H4 (cell line): ENCODE measurements at places on chromosomes 4 and X.

- DNase-seq = peak; percentile 72
Observed at GRCh38 chrX:17590892-17591740, 146.2 kb upstream of the SCML1 start.

DNA sequence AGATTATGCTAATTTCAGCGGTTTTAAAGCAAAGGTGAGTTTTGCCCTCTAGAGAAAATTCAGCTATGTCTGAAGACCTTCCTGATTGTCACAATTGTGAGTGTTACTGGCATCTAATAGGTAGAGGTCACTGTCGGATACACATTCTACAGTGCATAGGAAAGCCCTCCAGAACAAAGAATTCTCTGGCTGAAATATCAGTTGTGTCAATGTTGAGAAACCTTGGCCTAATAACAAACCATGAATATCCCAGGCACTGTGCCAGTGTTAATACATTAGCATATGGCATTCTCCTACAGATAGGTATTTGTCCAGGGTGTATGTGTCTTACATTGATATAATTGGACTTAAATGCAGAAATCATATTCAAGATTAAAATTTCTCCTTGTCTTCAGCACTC, 294.3 kb downstream of the FSTL5 start:
- DNase-seq = no peak

DNA sequence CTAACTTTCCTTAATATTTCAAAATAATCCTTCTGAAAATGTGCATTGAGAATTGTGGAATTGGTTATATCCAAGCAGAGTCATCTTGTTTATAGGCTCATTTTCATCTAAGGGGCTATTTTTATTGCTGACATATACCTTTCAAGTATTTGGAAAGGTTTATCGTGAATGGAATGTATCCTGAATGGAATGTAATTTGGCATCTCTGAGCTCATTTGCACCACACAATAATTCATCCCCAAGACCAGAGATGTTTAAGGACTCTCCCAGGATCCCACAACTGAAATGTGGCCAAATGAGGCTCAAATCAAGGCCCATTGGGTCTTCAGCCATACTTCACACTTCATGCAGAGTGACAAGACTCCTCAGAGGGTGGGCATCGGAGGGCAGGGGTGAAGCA, 7.5 kb upstream of the SETD7 start:
- DNase-seq = no peak

- peak; percentile 4 for DNase-seq
Observed at GRCh38 chrX:104712515-104712914, 146.5 kb downstream of the IL1RAPL2 start.

GRCh38 chr4:186724058-186724863, 605 bp upstream of the FAT1 start:
- no peak for DNase-seq

GRCh38 chr4:141870152-141870551, 233.8 kb downstream of the IL15 start:
- no peak for DNase-seq

GRCh38 chrX:48684134-48684533, 535 bp downstream of the WAS start:
- no peak for DNase-seq

DNA sequence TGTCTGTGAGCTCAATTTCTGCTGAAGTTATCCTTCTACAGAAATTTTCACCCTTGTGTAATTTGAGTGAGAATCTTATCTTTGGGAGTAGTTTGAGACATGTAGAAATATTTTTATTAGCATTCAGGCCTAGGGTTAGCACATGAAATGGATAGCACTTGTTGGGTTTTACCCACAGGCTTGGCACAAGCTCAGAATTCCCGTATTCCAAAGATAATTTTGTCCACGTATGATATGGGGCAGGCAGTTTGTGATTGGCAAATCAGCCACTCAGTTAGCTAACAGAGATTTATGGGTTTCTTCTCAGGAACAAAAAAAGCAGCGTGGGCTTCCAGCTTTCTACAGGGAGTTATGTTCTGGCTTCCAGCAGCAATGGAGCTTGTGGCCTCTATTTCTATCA, 117.9 kb upstream of the DCAF8L1 start:
- no peak for DNase-seq

- no peak for DNase-seq
Observed at GRCh38 chr4:164224871-164225270, 529.1 kb upstream of the SMIM31 start.

- no peak for DNase-seq
Observed at GRCh38 chr4:46645126-46645525, 255.2 kb upstream of the GABRA2 start.

DNA sequence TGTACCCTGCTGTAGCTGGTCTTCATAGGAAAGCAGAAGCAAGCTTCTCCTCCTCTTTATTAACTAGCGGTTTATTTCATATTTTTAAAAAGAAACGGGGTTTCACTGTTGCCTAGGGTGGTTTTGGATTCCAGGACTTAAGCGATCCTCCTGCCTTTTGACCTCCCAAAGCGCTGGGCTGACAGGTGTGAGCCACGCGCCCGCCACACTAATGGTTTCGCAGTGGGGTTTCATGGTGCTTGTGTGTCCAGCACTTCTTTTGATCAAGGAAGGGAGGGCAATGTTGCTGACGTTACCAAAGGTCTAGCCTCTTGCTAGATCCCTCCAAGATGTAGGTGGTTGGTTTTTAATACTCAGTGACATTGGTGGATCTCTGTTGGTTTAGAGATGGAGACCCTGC, 1.4 kb downstream of the MAEA start:
- no peak for DNase-seq

GRCh38 chr4:136651278-136651667, 881.0 kb downstream of the PCDH18 start:
- DNase-seq = no peak

GRCh38 chr4:8229331-8229975, 30.4 kb downstream of the SH3TC1 start:
- DNase-seq = no peak

- DNase-seq = peak; percentile 67
Observed at GRCh38 chrX:3393581-3394111, 47.2 kb upstream of the MXRA5 start.

- DNase-seq = peak; percentile 94
Observed at GRCh38 chr4:121869841-121870822, at the start of gene BBS7. Gene BBS7 (minus strand): TSS chr4:121870474. CDS start chr4:121870313, 161 bp downstream.

- no peak for DNase-seq
Observed at GRCh38 chr4:153151535-153152455, 52.4 kb upstream of the TRIM2 start.

GRCh38 chr4:182556580-182556979, 313.4 kb downstream of the TENM3 start:
- DNase-seq = no peak

- DNase-seq = no peak
Observed at GRCh38 chr4:168832763-168833575, 177.1 kb downstream of the CBR4 start.

DNA sequence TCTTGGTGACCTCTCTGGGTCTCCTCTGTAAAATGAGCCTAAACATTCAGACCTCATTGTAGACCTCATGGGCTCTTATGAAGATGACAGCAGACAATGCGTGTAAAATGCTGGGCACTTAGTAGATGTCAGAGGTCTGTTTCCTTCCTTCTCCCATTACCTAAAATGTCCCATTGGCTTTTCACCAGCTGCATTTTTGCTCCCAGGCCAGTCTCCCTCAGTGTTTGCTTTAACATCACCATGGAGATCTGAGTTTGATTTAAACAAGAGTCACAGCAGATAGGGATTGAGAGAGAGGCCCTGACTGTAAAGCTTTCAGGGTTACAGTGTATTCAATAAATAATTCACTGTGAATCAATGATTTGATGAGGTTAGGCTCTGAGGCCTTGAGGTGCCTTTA, 24.3 kb downstream of the PSAPL1 start:
- DNase-seq = no peak

GRCh38 chr4:90028460-90028859, 98.7 kb upstream of the CCSER1 start:
- DNase-seq = no peak

DNA sequence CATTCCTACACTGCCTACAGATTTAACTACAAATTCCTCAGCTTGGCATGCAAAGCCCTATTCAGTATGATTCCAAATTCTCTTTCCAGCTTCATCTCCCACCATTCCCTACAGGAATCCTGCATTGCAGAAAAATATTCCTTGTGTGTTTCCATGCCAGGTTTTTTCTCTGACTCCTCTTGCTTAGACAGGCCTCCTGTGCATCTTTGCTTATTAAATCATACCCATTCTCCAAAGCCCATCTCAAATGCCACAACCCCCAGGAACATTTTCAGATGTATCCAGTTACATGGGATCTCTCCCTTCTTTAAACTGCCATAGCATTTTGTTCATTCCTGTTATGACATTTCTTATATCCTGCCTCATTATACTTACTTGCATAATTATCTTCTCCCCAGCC, 106.4 kb upstream of the GRIA3 start:
- DNase-seq = peak; percentile 34

GRCh38 chr4:81951891-81952455, 421.8 kb downstream of the HNRNPD start:
- DNase-seq = no peak

- DNase-seq = no peak
Observed at GRCh38 chr4:36614011-36614410, 332.6 kb downstream of the DTHD1 start.

DNA sequence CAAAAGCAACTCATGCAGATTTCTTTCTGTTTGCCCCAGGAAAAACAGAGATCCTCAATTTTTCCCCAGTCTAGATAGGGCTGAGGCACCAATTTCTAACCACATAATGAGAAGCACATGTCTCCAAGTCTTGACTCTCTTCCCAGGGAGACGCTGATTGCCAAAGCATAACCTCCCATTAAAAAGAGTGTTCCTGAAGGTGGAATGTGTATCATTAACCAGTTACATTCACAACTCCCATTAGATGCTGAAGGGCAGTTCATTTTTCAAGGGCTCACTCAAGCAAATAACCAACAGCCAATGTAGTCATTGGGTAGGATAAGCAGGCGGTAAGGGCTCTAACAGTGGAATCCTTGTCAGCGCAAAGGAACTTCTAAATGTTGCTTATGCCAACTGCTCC, 27.5 kb downstream of the TMEM47 start:
- DNase-seq = peak; percentile 8

GRCh38 chr4:32574803-32575202, 1854.6 kb downstream of the PCDH7 start:
- DNase-seq = no peak

GRCh38 chr4:102352781-102353180, 7.5 kb upstream of the SLC39A8 start:
- DNase-seq = no peak

DNA sequence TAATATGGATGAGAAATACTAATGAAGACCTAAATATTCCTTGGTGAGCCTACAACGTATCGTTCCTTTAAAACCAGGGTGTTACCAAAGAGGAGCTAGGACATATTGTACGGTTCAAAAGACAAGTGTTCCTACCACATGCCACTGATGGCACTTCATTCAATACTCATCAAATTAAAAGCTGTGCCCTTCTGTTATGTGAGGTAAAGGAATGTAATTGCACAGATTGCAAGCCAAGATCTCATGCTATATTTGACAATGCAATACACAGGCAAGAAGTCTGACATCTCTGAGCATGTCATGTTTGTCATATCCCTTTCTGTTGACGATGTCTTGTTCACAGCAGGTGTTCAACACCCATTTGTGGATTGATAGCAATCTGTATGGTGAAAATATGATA, 6.9 kb downstream of the FGF13 start:
- no peak for DNase-seq

DNA sequence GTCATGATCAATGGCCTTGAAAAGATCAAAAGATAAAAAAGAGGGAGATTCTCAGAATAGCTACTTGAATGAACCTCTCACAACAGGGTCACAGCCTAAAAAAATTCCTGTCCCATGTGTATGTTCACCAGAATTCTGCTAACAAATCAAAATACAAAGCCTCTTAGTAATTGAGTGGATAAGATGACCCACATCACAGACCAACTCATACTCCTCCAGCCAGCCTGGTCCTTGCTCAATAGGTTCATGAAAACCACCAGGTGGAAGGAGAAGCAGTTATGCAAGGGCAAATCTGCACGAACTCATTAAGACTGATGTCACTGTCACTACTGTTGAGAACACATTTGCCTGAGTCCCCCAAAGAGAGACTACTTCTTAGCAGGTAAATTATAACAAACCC, 21.5 kb downstream of the WDFY3 start:
- DNase-seq = no peak

DNA sequence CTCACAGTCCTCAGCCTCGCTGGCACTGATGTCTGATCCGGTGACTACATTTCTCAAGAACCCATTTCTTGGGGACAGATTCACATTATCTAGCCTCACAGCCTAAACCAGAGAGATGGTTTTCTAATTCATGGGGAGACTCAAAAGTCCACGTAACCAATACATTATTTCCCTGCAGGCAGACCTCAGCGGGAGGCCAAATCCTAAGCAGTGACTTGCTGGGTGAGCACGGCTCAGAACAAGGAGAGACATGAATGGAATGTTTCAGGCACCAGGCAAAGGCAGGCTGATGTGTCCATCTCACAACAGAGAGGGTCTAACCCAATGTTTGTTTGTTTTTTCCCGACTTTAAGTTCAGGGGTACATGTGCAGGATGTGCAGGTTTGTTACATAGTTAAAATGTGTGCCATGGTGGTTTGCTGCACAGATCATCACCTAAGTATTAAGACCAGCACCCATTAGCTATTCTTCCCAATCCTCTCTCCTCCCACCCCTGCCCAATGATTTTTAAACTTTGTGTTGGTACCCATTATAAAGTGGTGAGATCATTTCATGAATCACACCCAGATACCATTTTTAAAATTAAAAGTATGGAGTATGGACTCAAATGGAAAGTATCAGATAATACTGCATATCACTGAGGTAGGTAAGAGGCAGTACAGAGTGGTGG, 53.3 kb downstream of the SCD5 start:
- no peak for DNase-seq

DNA sequence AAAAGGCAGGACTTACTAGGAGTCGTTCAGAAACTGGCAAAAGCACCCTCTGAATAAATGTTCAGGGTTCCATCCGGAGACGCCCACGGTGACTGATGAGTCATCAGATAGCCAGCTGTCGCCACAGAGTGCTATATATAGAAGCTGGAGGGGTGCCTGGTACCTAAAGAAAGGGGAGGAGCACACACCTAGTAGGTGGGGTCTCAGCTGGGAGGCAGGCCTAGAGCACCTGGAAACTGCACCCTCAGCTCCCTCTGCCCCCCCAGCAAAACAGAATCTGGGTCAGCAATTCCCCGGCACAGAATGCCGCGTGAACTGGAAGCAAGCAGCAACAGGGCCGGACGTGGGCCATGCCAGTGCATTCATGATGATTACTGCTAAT, 242.0 kb downstream of the BCOR start:
- DNase-seq = peak; percentile 63

GRCh38 chr4:5378002-5378401, 326.7 kb downstream of the STK32B start:
- DNase-seq = no peak

DNA sequence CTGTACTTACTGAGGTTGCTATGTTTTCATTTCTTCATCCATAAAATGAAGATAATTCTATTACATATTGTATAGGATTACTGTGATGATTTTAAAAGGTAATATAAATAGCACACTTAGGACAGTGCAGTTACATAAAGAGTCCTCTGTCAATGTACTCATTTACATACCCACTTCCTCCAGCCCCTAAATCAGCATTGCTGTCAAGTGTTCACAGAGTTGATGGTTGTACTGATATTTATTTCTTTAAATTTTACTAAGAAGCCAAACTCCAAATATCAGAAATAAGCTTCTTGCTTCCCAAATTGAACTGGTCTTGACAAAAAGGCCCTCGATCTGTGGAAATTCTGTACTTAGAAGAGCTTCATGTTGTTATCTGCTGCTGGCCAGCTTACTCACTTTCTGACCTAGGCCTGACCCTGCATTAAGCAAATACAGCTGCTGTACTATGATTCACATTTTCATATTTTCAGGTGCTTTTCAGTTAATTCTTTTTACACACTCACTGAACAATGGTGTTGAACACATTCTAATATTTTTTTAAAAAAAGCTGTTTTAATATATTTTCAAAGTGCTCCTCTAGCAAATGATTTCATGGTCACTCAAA, 259.6 kb downstream of the UNC5C start:
- no peak for DNase-seq
